RKO (cell line): ENCODE measurements at places on chromosomes 5 and 9.
A peak's percentile ranks its signal among the peaks of the same experiment; 100 is the strongest.

DNA sequence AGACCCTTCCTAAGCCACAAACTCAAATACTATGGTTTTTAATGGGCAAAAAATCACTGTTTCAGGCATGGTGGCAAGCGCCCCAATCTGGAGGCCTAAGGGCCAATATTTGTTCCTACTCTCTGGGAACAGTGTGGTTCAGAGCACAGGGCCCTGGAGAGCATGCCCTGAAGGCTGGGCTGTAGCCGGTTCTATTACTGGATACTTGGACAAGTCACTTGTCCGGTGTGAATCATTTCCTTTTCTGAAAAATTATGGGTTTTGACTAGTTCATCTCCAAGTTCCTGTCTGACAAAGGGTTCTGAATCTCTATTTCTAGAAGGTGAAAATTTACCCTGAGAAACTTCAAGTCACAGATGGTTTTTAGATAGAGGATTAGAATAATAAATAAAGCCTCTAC lies 75.0 kb downstream of the OTULIN start:
- DNase-seq = peak; percentile 79

DNA sequence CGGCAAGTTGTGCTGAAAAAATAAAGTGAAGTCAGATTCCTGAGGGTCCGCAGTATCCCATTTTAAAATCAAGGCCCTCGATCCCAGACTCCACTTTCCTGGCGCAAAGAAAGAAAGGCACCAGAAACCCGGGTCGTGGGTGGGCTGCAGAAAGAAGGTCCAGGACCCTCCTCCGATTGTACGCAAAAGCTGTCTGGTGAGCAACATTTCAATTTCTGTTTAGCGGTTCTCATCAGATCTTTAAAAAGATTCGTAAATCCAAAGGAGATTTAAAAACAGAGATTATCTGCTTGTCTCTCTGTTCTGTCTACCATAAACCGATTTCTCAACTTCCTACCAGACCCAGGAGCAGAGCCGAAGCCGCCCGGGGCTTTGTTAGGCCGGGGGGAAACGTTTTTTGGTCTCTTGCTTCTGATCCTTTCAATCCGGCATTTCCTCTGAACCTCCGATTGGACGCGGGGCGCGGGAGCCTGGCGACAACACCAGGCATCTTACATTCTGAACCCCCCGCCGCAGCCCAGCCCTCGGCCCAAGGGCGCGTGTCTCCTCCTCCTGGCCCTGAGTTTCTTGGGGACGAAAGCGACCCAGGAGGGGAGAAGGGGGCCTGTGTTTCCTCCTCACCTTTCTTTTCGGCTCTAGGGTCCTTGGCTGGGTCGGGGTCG lies 746 bp downstream of the NKX2-5 start:
- peak; percentile 37 for DNase-seq

GRCh38 chr9:249025-249424 lies 34.4 kb downstream of the DOCK8 start:
- DNase-seq = no peak

- peak; percentile 66 for DNase-seq
Measured at GRCh38 chr5:123671042-123671441, 159.1 kb downstream of the CSNK1G3 start.

DNA sequence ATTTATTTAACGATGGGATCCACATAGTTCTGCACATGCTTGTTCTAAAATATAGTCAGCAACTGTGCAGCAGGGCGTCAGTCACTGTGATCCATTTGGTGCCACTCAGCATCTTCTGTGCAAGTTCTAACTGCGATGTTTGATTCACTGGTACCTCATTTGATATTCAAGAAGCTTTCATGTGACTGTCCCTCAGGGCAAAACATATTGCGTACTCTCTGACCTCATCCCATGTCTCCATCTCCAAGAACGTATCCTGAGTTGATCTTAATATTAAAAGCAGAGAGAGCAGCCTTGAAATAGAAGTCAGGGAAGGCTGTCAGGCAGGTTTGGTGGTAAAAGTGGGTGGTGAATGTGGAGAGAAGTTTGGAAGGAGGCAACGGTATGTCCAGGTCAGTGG lies 116.5 kb upstream of the ATP10B start:
- no peak for DNase-seq

- peak; percentile 0 for DNase-seq
Measured at GRCh38 chr9:79477955-79478771, 93.6 kb upstream of the TLE4 start.

- DNase-seq = no peak
Measured at GRCh38 chr5:160646033-160646432, 206.0 kb downstream of the ATP10B start.

DNA sequence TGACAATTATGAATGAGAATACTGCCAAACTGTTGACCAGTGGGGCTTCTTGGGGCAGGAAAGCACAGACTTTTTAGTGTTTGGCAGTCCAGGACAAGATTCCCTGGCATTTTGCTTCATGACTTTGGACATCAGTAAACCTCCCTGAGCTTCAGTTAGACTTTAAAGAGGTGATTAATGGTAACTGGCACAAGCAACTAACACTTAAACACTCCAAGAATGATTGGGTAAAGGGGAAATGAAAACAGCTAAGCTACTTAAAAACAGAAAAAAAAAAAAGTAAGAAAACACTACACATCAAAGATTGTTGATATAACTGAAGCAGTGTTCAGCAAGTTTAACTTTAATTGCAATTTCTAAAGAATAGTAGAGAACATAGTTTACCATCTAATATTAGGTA lies 13.4 kb downstream of the PAIP1 start:
- no peak for DNase-seq

DNA sequence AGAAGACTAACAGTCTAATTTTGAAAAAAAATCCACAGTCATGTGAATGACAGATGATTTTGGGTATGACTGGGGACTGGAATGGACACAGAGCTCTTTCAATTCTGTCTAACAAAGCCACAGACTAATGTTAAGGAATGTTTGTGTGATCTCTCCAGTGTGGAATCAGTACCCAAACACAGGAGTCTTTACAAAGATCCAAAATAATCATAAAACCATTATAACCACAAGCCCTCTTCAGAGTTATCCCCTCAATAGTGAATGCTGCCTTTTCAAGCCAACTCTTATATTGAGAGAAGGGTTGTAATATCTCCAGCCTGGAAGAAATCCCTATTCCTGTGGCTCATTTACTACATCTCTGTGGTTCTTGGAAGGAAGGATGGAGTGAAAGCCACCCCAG lies 552.0 kb upstream of the CLINT1 start:
- no peak for DNase-seq

- DNase-seq = peak; percentile 25
Measured at GRCh38 chr9:102273952-102274351, 535.5 kb upstream of the GRIN3A start.

- peak; percentile 75 for DNase-seq
Measured at GRCh38 chr9:136089697-136090045, 5.4 kb downstream of the NACC2 start.

GRCh38 chr5:176697267-176697933 lies 50.1 kb downstream of the TSPAN17 start:
- DNase-seq = no peak

DNA sequence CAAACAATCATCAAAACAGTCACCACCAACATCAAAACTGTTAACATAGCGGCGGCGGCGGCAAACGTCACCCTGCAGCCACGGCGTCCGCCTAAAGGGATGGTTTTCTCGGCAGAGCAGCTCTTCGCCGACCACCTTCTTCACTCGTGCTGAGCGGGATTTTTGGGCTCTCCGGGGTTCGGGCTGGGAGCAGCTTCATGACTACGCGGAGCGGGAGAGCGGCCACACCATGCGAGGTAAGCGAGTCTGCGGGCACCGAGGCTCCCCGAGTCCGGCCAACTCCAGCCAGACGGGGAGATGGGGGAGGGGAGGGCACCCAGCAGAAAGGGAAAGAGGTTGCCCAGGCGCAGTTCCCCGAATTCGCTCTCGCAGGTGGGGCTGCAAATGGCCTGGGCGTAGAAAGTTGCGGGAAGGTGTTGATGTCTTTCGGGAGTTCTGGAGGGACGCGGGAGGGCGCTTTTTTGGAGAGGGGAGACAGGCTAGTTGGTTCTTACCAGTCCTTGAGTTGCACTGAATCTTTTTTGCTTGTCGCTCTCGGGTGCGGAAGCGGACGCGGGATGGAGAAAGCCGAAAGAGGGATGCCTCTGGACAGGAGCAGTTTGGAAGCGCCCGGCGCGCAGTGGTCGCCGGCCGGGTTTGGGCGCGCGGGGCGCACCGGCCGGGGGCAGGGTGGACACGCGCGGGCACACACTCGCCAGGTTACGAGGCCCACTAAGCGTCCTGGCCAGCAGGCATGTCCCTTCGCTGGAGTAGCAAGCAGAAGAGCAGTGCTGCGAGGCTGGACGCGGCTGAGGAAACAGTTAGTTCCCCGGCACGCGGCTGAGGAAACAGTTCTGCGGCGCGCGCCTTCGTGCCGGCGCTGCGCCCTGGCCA lies 849 bp downstream of the RORB start:
- no peak for DNase-seq

GRCh38 chr9:571066-571465 lies 270.4 kb upstream of the DMRT1 start:
- no peak for DNase-seq

DNA sequence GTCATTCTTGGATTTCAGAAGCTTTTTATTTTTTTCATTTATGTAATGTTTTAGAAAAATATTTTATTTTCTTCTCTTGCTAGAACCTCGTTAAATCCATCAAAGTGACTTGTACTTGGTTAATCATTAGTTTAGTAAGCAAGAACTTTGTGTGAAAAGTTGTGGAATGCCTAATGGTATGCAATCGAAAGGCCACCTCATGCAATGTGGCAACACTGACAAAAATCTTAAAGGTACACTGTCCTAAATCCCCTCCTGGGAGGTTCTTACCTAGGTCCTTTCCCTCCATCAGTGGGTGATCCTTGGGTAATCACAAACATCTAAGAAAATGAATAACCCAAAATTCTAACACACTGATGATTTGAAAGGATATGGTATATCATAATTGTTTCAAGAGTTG lies 304.2 kb downstream of the DNAH5 start:
- DNase-seq = no peak

- no peak for DNase-seq
Measured at GRCh38 chr9:114184866-114185265, 29.5 kb downstream of the COL27A1 start.

DNA sequence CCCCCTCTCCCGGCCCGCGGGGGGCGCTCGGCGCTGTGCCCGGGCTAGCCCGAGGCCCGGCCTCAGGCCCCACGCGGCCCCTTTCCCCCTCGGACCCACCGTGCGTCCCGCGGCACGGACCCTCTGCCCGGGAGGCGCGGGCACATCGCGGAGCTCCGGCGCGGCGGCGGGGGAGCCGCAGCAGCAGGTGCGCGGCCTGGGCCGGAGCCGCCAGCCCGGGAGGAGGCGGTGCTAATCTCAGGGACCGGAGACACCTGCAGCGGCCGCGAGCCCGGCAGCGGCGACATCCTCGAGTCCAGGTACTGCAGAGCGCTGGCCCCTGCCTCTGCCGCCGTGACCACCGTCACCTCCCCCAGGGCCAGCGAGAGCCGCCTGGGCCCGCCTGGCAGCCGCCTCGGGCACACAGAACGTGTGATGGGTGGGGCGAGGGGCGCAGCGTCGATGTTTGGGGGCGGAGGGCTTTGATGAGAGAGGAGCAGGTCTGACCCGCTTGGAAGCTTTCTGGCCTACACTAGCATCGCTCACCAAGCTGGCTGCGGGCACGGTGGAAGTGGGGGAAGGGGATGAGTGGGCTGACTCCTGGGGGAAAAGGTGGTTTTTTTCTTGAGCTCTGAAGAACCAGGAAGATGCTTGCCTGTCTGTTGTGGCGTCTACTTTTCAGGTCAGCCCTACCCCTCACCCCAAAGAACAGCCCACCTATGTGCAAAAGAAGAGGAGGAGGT lies 524 bp downstream of the CYFIP2 start:
- DNase-seq = no peak

DNA sequence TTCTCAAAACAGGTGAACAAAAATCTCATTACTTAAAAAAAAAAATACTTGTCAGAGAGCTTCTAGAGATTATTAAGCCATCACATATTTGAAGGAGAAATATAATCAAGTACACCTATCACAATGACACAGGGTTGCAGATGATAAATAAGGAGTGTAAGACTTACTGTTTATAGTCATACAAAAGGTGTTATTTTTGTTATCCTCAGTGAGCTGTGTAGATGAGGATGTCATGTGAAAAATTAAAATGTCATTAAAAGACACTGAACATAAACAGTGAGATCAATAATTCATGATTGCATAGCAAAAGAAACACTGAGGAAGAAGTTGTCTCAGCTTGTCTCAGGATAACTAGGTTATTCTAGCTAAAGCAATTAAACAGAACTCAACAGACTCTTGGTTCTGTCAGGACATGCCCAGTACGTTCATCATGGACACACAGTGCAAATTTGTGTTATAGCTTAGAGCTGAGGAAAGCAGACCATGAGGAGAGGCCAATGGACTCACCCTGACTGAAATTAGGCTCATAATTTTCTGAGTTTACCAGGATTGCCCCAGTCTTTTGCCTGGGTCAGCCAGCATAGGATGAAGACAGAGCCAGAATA lies 1162.6 kb upstream of the C9orf72 start:
- DNase-seq = no peak

DNA sequence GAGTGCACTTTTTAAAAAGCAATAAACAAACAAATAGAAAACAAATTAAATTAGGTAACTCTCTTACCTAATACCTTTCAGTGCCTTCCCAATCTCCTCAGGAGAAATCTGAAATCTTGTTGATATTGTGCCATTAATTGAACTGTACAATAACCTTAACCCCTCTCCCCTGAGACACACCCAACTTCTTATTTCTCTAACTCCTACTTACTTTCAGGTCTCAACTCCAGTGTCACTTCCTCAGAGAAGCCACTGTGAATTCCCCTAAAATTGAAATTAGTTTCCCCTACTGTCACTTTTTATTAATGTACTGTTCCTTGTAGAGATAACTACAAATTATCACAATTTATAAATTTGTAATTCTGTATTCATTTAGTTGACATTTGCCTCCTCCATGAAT lies 295.3 kb upstream of the TNC start:
- no peak for DNase-seq

GRCh38 chr9:94478755-94479730 lies 75.8 kb upstream of the PCAT7 start:
- no peak for DNase-seq

- peak; percentile 55 for DNase-seq
Measured at GRCh38 chr5:147887026-147887627, 8.6 kb downstream of the SCGB3A2 start.

- no peak for DNase-seq
Measured at GRCh38 chr9:112884101-112884500, 6.6 kb downstream of the SLC46A2 start.

DNA sequence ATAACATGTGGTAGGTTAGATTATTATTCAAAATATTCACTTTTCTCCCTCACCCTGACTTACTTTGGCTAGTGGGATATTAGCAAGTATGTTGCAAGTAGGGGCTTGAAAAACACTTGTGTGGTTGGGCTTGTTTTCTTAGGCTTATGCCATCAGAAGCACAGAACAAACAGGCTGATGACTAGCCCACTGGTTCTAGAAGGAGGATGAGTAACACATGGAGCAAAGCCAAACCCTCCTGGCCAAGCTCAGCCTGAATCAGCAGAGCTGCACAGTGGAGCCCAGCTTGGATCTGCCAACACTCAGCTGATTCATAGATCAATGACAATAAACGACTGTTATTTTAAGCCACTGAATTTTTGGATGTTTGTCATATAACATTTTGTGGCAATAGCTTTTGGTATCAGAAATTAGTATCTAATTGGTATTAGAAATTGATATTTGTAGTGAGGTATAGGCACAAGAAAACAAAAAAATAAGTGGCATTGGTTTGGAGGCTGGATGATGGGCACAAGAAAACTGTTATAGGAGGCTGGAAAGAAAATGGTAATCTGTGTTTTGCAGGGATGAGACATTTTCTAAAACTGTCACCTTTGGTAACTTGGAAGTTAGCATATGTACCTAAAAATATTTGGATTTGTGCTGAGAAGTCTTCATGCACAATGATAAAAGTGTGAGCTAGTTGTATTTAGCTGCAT lies 46.1 kb upstream of the ZBED3 start:
- DNase-seq = peak; percentile 92

GRCh38 chr9:32665101-32665500 lies 29.6 kb upstream of the TAF1L start:
- peak; percentile 34 for DNase-seq
